ENCODE measurements at places on chromosomes 3 and 15.

GRCh38 chr3:122091602-122092295 lies 36.6 kb downstream of the CD86 start:
- no peak for DNase-seq

DNA sequence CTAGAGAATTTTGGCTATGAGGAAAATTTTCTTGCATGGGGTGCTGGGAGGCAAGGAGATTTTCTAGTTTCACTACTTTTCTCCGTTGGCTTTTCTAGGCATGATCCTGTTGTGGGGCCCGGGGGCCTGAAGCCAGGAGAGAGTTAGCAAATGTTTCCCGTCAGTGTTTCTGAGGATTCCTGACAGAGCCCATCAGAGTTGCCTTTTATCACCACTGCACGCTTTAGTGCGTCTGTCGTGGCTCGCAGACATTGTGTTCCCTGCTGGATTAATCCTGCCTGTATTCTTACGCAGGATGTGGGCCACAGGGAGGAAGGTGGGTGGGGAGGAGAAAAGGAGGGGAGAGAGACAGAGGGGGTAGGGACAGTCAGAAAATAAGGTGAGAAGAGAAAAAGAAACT lies 18.1 kb upstream of the BOC start:
- no peak for DNase-seq

DNA sequence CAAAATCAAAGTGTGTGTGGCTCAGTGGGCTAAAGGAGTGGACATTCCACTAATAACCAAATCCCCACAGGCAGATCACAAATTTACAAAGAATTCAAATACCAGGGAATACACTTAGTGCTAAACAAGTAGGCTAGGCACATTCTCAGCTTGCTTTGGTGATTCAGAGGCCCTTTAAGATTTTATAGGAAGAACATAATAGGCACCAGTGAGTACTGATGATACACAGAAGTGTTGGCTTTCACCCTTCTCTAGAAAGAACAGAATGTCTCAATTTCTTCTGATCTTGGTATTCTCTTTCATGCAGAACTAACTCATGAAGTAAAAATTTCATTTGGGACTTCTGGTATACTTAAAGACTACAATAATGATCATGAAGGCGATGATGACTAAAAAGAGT lies 55.0 kb downstream of the POLR2M start:
- no peak for DNase-seq

- no peak for DNase-seq
These were observed 19.1 kb downstream of the USP3 start for GRCh38 chr15:63523306-63523990.

GRCh38 chr3:188305220-188305619 lies 151.3 kb downstream of the LPP start:
- DNase-seq: no peak

DNA sequence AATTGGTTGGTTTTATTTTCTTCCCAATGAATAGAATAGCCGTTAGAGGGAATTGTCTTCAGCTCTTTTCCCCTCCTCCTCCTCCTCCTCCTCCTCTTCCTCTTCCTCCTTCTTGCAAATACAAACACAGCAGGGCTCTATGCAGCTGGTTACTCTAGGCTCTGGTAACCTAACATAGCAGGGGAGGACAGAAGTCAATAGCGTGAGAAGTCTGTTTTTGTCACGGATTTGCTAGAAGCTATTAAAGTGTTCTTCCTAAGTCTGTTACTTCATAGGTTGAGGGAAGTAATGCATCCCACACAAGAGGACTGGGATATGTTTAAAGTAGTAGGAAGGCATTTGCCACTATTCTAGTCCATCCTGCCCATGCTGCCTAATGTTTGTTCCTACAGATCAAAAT lies 374.7 kb upstream of the TPRG1 start:
- no peak for DNase-seq

GRCh38 chr15:44656298-44656697 lies 7.2 kb downstream of the SPG11 start:
- DNase-seq: no peak

DNA sequence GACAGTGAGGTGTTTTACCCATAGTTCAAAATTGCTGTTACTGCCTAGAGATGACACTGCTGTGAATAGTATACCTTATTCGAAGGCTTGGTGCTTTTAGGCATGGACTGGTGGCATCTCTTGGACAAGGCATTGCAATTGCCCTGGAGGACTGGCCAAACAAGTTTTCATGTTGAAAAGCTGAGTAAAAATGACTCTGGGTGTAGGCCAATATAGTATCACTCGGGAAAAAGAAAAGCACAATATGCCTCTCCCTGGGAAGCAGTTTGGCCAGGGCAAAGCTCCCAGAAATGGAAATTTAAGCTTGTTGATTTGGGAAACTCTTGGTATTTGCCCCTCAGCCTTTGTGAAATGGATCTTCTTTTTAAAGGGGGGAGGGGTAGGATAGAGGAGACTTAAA lies 54.8 kb downstream of the ZNF609 start:
- DNase-seq: no peak

DNA sequence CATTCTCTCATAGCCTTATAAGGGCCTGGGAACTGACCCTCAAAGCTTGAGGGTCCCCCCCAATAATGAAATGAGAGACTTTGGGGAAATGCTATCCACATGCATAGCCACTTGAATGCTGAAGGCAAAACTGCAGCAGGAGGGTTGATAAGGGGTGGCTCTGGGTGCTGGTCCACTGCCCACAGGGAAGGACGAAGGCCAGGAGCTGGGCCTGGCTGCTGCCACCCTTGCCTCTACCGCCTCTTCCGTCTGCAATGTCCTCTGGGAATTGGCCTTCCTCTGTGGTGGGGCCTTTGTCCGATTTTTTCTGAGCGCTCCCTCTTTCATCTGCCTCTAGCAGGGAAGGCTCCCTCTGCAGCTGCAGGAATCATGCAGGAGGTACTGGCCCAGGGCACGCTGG lies 41.0 kb downstream of the OCA2 start:
- DNase-seq: no peak

GRCh38 chr3:25747033-25747432 lies 36.2 kb downstream of the NGLY1 start:
- no peak for DNase-seq

GRCh38 chr3:78003090-78003489 lies 963.2 kb downstream of the ROBO2 start:
- DNase-seq: no peak

- peak; percentile 9 for DNase-seq
These were observed 54.2 kb downstream of the CCDC54 start for GRCh38 chr3:107431246-107432012.

- no peak for DNase-seq
These were observed 244.0 kb downstream of the OCA2 start for GRCh38 chr15:27855137-27855536.

GRCh38 chr15:99305761-99306505 lies 54.7 kb downstream of the LRRC28 start:
- no peak for DNase-seq

GRCh38 chr3:68088636-68089035 lies 434.2 kb upstream of the SUCLG2 start:
- no peak for DNase-seq

- no peak for DNase-seq
These were observed 83.0 kb upstream of the KCNAB1 start for GRCh38 chr3:156037356-156037755.

GRCh38 chr3:108202080-108202479 lies 20.1 kb downstream of the IFT57 start:
- no peak for DNase-seq

DNA sequence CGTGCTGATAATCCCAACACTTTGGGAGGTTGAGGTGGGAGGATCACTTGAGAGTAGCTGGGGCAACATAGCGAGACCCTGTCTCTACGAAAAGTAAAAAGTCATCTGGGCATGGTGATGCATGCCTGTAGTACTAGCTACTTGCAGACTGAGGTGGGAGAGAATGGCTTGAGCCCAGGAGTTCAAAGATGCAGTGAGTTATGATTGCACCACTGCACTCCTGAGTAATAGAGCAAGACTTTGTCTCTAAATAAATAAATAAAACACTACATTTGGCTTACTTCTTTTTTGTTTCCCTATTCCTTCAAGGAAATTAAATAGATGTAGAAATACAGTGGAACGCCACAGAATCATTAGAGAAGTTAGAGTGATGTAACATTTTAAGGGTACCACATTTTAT lies 20.1 kb upstream of the LDHAL6B start:
- no peak for DNase-seq

- DNase-seq: no peak
These were observed 12.8 kb upstream of the CEP152 start for GRCh38 chr15:48823706-48824105.

DNA sequence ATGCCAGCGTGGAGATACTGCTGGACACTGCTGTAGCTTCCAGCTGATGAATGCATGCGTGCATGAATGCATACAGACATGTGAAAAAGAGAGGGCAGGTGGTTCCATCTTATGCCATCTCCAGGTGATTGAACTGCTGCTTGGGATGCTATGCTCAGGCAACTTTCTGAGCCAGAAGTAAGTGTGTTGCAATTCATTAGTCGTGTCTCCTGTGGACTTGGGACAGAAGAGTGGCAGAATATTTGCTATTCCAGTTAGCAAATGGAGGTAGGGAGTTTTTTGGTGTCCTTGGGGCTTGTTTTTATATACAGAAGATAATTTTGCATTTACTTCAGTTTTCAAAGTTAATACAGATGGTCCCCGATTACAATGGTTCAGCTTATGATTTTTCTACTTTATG lies 33.3 kb downstream of the ANKDD1A start:
- DNase-seq: no peak

- DNase-seq: no peak
These were observed 84.3 kb upstream of the ABI3BP start for GRCh38 chr3:101077361-101078011.

DNA sequence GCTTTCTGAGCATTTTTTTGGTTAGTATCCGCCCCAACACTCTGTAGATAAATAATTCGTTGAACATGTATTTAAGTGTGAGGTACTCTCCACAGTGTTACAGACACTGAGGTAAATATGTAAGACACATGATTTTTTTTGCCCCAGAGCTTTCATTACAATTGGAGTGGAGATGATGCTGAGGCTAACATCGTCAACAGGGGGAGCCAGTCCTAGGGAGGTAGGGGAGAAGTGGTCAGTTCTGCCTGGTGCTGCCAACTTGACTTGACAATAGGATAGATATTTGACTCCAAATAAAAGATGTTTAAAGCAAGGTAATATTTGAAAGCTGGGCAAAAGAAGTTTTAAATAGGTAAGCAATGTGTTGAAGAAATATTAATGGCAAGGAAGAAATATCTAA lies 295.7 kb downstream of the UNC13C start:
- no peak for DNase-seq

DNA sequence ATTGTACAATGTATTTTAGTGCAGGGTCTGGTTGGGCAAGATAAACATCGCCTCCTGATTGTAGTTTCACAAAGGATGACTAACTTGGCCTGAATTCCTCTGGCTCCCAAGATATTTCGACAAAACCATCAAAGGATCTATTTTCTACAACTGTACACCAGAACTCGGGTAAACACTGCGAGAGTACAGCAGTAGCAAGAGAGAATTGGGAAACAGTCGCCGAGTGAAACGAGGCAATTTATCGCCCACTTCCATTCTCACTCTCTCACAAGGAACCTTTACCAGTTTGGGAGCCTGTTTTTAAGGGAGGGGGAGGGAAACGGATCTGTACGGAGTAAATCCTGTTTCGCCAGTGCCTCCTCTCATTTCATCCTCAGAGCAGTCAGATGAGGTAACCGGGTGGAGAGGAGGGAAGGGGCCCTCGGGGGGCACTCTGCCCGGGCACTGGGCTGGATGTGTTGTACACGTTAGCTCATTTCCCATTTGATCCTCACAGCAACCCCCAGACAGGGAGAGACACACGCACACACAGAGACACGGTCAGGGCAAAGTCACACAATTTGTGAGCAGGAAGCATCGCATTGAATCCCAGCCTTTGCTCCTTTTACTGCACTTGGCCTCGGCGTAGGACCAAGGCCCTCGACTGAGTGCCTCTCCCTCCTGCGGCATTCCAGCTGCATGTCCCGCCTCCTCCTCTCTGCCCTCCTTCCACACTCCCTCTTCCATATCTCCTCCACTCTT lies 120.1 kb downstream of the LIPC start:
- DNase-seq: no peak

DNA sequence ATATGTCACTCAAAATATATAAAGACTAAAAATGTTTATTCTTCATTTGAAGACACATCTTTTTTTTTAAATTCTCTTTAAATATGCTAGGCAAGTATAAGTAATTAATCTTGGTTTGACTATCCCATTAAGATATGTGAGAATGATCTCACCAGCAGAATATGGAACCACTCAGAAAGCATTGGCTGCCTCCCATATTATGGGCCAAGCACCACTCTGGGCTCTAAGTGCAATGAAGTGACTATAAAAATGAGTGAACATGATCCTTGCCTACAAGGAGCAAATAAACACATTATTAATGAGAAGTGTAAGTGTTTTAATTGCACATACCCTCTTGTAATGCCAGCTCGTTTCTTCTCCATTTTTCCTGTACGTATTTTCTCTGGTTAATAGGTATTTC lies 328.5 kb downstream of the NAALADL2 start:
- no peak for DNase-seq

- no peak for DNase-seq
These were observed 543 bp downstream of the ARPIN start for GRCh38 chr15:89912145-89912673.

GRCh38 chr3:194257151-194257621 lies 93.9 kb downstream of the CPN2 start:
- no peak for DNase-seq

DNA sequence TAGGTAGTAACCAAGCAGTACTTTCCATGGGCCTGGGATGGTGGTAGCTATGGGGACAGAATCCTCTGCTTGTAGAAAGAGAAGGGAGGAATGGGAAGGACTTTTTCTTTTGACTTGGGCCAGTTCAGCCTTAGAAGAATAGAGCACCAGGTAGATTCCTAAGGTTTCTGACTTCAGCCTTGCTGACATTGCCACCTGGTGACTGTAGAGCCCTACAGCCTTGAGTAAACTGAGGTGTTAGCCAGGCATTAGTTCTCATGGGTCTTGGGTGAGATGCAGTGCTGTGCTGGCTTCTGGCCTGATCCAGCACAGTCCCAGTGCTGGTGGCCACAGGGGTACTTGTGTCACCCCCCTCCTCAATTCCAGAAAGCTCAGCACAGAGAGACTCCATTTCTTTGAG lies 171.1 kb downstream of the ZBBX start:
- DNase-seq: no peak

- no peak for DNase-seq
These were observed 112.0 kb upstream of the TJP1 start for GRCh38 chr15:29934251-29934650.

Measured in activated CD8-positive, alpha-beta memory T cell treated with anti-CD3 and anti-CD28 coated beads for 1 hour (primary cell).